ENCODE measurements at places on chromosomes 7 and 10.

- no peak for DNase-seq
Measured at GRCh38 chr10:44971935-44972757, 6.5 kb downstream of the DEPP1 start.

DNA sequence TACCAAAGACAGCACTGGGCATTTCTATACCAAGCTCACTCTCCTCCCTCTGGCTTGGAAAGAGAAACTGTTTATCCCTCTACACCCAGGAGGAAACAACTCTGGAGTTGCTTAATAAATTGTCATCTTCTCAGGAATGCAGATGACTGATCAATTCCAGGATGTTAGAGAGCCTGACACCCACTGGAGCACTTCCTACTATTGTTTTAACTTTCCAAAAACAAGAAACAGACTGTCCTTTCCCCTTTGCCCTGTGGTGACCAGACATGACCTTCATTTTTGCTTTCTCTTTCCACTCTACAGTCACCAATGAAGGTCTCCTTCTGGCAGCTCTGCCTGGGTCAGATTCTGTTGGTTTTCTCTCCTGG is 19.6 kb downstream of the GIMAP4 start:
- DNase-seq = peak; percentile 48

- DNase-seq = no peak
Measured at GRCh38 chr10:87685832-87686574, 26.3 kb downstream of the PAPSS2 start.

DNA sequence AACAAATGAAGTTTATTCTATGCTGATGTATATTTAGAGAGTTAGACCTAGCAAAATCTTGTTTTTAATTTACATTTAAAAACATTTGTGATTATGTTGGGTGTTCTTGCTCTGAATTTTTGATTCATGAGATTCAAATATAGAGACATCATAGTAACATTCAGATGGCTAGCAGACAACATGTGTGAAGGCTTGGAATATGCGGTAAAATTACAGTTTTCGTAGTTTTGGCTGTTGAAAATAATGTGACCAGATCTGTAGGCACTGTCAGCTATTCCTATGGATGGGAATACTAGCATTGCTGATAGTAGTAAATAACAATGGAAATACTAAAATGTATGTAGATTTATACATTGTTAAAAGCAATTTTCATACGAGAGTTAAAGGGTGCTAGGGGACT is 131.9 kb downstream of the KAT6B start:
- DNase-seq = no peak

GRCh38 chr10:98312822-98313221 is 44.8 kb upstream of the LOXL4 start:
- no peak for DNase-seq

DNA sequence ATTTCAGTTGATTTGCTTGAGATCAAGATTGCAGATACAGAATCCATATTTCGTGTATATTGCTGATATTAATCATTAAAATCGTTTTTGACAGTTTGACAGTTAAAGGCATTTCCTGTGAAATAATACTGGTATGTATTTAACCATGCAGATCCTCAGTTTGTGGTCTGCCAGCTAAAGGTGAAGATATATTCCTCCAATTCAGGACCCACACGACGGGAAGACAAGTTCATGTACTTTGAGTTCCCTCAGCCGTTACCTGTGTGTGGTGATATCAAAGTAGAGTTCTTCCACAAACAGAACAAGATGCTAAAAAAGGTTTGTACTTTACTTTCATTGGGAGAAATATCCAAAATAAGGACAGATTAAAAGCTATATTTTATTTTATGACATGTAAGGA is 94.3 kb downstream of the PTEN start:
- no peak for DNase-seq

DNA sequence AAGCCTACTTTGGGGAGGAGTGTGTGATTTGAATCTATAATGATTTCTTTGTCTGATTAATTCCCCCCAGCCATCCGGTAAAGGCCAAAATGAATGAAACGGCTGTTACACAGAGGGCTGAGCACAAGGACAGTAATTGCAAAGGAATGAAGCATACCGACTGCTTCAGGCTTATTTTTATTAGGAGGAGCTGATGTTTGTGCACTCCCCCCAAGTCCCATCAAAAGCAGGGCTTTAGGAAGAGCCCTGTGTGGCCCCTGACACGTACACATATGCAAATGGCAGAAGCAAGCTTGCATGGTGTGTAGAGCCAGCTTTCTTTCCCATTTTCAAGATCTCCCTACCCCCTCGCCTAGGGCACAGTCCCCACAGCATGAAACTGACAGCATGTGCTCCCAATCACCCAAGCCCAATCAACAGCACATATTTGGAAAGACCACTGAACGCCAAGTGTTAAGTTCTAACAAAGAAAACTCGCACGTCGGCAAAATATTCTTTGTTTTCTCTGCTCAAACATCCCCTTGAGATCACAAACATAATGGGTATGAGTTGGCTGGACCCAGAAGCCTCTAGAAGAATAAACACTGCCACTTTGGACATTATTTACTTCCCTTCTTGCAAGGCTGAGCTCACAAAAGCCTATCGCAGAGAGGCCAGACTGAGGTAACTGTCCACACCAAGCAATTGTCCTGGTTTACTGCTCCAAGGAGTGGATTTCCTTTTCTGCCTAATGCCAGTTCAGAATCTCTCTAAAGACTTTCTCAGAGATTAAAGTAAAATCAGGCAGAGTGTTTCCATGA is 143.0 kb downstream of the CUBN start:
- no peak for DNase-seq

DNA sequence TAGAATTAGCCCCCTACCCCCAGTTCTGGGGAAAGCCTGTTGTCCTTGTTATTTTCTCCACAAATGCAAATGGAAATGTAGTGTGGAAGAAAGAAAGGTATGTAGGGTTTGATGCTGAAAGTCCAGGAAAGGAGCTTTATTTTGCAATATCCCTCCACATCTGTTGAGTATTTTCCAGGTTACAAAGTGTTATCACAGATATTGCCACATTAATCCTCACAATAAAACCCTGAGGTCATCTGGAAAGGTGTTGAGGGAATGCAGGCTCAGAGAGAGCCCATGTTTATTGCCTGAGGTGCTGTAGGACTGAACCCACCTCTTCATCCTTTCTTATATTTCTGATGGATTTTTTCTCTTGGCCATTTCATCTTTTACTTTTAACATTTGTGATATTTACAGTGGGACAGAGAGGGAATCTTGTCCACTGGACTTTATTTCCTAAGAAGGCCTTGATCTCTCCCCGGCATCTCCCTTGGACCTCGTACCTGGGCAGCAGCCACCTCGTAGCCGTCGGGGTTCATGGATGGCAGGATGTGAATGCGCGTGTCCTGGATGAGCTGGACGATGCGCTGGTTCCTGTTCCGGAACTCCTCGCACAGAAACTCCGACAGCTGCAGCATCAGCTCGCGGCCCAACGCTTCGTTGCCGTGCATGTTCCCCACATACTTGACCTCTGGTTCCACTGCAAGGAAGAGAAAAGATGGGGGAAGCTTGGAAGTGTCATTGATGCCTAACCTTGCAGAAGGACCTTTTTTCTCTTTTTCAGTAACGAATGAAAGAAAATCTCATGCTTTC is 6.0 kb downstream of the CPN1 start:
- no peak for DNase-seq

DNA sequence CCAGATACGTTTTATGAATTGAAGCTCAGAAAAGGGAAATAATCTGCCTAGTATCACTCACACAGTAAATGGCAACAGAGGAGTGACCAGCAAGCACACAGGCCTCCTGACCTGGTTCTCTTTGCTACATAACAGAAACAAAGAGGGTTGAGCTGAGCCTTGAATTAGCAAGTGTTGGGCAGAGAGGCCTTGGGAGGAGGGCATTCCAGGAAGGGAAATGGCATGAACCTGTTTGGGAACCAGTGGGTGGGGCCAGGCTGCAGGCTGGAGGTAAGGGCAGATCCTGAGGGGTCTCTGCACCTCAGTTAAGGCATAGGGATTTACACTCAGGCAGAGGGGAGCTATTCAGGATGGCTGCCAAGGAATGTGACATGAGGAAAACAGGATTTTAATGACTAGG is 24.8 kb upstream of the CYCS start:
- no peak for DNase-seq

- DNase-seq = no peak
Measured at GRCh38 chr7:18191862-18192625, 164.4 kb upstream of the PRPS1L1 start.

DNA sequence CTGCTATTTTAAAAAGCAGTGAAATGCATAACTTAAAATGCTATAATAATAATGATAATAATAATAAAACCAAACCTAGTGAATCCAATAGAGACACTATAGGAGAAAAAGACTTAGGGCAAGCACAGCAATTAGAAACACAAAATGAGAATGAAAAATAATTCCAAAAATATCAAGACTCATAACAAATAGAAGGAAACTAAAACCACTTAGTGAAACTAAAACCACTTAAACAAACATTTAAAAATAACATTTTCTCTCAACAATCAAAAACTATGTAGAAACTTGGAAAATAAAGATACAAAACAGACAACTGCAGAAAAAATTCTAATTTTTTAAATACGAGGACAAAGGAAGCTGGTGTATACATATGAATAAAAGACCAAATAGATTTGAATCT is 655.2 kb upstream of the NRG3 start:
- DNase-seq = no peak

DNA sequence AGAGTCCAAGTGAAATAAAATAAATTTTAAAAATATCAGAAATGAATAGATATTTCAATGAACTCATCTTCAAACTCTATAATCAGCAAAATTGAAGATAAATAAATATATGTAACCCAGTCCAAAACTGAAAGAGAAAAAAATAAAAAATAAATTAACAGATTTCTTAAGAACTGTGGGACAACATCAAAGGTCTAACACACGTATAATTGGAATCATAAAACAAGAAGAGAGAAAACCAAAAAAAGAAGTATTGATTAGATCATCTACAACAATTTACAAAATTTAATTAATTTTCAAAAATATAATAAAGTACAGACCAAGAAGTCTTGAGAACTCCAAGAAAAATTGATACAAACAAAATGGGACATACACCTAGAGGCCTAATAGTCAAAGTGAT is 625.8 kb upstream of the SORCS1 start:
- DNase-seq = no peak

DNA sequence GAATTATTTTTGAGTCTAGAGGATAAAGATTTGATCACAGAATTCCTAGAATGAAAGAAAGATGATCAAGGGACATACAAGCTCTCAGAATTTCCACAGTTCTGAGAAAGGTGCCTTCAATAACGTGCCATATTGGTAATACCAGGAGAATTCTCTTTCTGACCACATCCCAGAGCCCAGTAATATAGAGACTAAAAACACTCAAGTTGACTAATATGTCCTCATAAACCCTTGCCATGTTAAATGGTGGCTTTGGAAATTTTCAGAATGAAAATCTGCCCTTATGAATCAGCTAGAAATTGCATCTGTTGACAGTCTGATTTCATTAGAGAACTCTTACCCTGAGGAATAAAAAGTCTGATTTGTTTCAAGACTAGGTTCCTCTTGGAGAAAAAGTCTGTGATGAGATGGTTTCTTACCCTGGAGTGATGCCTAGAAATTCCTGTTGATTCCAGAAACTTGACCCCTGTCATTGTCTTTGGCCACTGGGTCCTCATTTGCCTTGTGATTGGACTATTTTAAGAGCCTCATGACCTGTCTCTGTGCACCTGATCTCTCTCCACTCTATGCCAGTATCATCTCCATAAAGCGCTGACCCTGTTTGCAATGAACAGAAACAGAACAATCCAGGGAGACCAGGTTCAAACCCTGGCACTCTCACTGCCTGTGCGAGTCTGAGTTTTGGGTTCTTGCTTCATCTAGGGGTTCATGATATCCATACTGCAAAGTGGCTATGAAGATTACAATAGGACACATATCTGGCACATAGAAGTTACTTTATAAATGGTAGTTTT is 3.3 kb downstream of the IL2RA start:
- peak; percentile 52 for DNase-seq

DNA sequence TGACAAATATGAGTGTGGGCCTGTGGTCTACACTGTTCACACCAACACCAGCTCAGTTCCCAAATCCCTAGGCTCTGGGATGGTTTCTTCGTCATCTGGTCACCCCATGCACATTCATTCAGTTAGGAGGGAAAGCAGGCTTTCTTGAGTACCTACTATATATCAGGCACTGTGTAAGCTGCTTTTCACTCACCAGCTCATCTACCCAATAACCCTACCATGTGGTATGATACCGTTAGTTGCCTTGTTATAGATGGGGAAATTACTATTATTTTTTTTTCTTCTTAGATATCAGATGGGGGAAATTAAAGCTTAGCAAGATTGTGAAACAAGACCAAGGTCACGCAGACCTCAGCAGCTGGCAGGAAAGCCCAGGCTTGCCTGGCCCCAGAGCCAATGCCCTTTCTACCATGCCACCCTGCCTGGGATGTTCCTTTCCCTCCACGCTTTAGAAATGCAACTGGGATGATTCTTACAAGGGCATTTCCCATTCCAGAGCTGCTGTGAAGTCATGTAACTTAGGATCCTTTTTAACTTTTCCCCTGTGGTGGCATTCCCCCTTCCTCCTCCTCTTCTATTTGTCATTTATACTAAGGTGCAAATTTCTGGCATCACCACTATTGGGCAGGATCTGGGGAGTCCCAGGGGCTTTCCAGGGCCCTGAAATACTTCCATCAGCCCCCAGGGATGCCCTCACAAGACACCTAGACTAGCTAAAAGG is 93.1 kb upstream of the EFCAB10 start:
- peak; percentile 53 for DNase-seq

DNA sequence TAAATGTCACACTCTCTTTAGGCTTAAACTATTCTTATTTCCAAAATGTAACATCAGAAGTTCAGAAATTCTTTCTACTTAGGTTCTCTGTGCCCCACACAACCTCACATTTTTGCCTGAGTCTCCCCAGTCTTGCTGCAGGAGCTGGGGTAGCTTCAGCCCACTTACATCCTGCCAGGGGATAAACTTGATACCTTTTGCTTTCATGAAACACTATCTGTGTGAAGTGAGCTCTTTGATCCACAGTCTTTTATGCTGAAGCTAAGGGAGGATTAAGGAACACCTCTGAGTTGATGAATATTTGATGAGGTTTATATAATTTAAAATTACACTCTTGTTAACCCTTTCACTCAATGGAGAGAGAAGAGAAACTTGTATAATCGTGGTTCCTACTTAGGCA is 341.0 kb downstream of the AUTS2 start:
- no peak for DNase-seq

DNA sequence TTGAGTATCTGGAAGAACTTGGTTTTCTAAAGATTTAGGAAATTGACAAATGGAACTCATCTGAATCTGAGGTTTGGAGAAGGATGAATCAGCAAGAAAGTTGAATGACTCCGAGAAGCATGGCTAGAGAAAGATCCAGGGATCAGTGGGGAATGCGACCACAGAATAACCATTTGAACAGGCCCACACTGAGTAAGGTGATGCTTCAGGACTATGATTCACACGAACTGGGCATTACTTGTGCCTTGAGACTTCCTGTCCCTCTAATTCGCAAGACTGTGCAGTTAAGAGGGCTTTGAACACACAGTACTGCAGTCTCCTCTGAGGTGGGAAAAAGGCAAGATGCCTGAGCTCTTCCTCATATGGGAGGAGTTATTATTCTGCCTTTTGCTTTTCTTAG is 395.5 kb upstream of the POM121L12 start:
- DNase-seq = no peak

DNA sequence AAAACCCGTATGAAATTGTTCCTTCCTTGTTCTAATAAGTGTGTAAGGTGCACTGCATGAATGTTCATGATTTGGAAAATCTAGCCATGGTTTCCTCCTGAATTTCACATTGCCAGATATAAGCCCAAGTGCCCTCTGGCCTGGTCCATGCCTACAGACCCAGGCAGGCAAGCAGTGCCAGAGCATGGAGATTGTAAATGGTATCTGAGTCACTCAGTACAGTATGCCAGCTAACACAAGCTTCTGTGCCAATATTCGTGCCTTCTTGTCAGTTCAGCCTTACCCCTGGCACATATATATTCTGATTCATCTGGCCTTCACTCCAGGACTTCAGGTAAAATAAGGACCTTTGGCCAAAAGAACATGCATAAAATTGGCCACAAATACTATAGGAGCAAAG is 38.4 kb upstream of the PDE1C start:
- DNase-seq = no peak

Measured in activated CD4-positive, alpha-beta memory T cell treated with anti-CD3 and anti-CD28 coated beads for 36 hours (primary cell).